ENCODE measurements at places on chromosomes 4 and X.

GRCh38 chr4:150038335-150039076, 39.7 kb upstream of the DCLK2 start:
- no peak for DNase-seq

GRCh38 chr4:90148574-90149148, 21.5 kb downstream of the CCSER1 start:
- no peak for DNase-seq

- no peak for DNase-seq
Observed at GRCh38 chr4:6857009-6857882, 52.4 kb upstream of the TBC1D14 start.

DNA sequence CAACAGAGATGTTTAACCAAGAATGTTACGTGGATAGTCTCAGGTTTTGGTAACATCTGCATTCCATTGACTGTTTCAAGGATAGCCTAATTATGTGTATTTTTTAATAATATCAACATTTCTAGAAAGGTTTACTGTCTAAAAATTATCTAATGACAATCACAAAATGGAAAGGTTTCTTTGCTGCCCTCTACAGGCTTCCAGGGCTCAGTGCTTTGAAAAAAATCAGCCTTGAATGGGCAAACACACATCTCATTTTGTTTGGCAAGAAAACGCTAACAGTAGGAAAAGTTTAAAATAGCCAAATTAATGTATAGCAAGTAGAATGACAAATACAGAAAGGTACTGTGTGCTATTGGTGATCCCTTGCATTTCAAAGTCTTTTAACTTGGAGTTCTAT, 223.4 kb upstream of the PRPS2 start:
- peak; percentile 35 for DNase-seq
